ENCODE measurements at places on chromosomes 2 and 18.

- no peak for DNase-seq
These were observed 14.5 kb downstream of the CNNM4 start for GRCh38 chr2:96775160-96775559.

DNA sequence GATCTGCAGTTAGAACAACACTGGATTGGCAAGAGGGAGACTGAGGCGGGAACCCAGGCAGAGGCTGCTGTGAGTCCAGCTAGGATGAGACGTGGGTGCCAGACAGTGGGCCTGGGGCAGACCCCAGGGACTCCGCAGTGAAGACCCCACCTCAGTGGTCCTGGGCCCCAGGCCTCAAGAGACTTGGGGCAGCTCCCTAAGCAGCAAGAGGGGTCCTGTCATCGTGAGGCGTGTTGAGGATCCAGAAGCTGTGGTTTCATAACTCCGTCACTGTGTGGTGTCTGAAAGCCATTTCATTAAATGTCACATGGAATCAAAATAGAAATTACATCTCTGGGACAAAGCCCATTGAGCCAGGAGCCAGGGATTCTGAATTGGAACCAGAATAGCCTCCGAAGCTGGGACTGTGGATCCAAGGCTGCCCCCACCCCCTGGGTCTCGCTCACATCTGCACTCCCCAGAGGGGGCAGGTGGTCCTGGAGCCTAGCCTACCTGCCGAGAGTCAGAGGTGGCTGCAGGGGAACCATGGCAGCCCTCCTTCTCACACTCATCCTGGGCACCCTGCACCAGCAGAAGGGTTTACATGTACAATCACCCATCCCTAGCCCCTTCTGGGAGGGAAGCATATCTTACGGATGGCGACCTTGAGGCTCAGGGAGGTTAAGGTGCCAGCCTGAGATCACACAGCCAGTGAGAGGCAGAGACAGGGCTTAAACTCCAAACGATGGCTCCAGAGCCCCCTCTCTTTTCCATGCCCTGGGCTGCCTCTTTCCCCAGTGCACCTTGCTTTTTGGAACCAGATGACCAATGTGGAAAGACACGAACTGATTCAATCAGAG is 23.2 kb downstream of the RRM2 start:
- DNase-seq: no peak

- DNase-seq: no peak
These were observed 239.4 kb downstream of the CDH7 start for GRCh38 chr18:65990174-65990690.

DNA sequence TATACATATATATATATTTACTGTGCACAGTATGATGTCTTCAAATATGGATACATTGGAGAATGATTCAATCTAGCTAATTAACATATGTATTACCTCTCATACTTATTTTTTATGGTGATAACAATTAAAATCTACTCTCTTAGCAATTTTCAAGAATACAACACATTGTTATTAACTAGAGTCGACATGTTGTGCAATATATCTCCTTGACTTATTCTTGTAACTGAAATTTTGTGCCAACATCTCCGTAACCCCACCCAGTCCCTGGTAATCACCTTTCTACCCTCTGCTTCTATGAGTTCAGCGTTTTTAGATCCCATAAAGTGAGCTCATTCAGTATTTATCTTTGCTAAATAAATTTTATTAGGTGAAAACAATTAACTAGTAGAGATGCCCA is 216.4 kb upstream of the TMEM200C start:
- no peak for DNase-seq

DNA sequence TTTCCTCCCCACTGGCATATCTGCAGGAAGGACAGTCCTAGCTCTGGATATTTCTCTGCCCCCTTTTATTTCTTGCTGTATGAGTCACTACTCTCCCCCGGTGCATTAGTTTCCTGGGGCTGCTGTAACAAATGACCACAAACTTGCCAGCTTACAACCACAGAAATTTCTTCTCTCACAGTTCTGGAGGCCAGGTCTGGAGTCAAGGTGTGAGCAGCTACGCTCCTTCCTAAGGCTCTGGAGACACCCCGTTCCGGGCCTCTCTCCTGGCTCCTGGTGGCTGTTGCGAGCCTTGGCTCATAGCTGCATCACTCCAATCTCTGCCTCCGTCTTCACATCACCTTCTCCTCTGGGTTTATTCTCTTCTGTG is 34.1 kb downstream of the PTPRM start:
- DNase-seq: no peak

DNA sequence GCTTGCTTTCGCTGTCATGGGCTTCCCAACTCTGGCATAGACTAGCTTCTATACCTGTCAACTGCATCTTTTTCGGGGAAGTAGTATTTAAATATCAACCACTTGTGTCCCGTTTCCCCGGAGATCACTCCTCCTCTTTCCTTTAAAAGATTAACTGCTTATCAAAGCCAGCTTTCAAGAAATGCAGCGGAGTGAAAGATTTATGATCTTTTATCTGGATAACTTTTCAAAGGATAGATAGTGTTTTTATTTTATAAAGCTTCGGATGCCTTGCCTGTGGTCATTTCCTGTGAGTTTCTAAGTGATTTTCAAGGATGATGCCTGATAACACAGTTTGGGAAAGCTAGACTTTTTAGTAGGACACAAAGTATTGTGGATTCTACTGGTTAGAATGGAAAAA is 2.9 kb upstream of the IGFBP5 start:
- DNase-seq: no peak

GRCh38 chr2:225608136-225608535 is 208.6 kb downstream of the NYAP2 start:
- no peak for DNase-seq

- no peak for DNase-seq
These were observed 1118.8 kb upstream of the ZEB2 start for GRCh38 chr2:145638675-145639074.

- no peak for DNase-seq
These were observed 207.4 kb downstream of the NEDD4L start for GRCh38 chr18:58251416-58251815.

GRCh38 chr2:6216234-6216633 is 524.0 kb downstream of the SOX11 start:
- DNase-seq: no peak

DNA sequence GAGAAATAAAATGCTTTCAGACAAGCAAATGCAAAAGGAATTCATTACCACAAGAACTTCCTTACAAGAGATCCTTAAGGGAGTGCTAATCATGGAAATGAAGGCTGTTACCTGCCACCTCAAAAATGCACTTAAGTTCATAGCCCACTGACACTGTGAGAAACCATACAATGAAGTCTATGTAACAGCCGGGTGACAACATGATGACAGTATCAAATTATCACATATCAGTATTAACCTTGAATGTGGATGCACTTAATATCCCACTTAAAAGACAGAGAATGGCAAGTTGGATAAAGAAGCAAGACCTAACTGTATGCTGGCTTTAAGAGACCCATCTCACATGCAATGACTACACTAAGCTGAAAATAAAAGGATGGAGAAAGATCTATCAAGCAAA is 403.4 kb upstream of the MC4R start:
- DNase-seq: no peak

GRCh38 chr2:229943171-229943570 is 20.9 kb downstream of the FBXO36 start:
- no peak for DNase-seq

GRCh38 chr18:13545514-13545913 is 180.8 kb downstream of the FAM210A start:
- DNase-seq: peak; percentile 39

GRCh38 chr18:31371989-31372388 is 4.6 kb upstream of the DSG4 start:
- no peak for DNase-seq

DNA sequence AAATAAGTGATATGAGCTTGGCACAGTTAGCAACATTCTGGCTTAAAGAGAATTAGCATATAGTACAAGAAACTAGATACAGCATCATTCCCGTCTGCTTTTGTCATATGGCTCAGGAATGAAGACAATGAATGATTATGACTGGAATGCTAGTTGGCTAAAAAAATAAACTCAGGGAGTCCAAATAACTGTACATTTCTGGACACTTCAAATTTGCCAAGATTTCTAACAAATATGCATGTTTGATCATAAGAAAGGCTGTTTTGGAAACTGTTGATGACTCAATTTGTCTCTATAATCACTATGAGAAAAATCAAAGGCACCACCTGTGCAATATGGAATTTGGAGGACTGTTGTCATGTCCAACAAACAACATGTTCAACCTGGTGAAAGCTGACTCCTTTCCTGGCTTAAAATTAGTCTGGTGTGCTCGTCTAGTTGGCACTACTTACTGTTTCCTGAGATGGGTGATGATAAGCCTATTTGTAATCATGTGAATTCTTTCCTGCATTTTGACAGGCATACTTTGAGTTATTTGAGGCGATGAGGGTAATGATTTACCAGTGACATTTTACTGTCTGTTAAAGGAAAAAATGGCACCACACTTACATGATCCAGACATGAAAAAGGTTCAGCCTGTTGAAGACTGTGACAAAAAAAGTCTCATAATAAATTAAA is 133.9 kb upstream of the CDH20 start:
- no peak for DNase-seq

DNA sequence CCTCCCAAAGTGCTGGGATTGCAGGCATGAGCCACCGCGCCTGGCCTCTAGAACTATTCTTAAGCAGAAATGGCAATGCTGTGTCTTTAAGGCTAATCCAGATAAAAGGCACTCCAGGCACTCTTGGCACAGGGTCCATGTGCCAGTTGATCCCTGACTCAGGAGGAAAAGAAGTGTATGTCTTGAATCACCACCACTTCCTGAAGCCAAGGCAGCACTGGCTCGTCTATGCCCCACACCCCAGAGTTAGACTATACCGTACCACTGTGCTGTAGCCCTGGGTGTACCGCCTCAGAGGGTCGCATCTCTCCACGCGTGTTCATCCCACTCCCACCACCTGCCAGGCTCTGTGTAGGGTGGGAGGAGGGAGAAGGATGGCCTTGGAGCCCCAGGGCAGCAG is 9.0 kb downstream of the TNFRSF11A start:
- no peak for DNase-seq

- no peak for DNase-seq
These were observed 4.2 kb upstream of the PAX8 start for GRCh38 chr2:113282747-113283533.

DNA sequence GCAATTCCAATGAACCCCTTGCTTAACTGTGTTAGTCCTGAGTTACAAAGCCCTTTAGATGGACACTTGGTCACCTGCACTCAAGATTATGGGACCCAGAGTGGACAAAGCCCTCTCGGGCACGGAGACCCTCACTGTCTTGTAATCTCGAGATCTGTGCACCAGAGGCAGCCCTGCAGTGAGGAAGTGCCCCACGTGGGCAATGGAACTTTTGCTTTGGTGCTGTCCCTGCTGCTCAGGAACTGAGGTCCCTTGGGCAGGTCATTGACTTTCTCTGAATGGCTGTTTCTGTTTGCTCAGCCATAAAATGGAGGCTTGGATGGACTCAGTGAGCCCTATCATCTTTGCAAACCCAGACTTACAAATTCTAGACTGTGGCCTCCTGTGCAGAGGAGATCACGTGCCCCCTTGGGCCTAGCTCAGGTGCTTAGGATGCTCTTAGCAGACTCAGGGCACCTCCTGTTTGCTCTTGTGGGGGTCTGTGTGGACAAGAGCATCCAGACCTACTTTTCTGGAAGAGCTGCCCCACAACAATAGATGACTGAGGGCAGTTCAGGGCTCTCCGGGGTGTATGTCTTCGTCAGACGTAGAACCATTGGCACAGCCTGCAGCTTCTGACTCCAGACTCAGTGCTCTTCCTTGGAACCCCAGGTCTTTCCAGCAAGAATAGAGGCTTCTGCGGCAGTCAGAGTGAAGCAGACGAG is 94.5 kb upstream of the HS6ST1 start:
- peak; percentile 39 for DNase-seq

GRCh38 chr2:43152186-43152585 is 74.2 kb downstream of the ZFP36L2 start:
- no peak for DNase-seq

GRCh38 chr2:9543557-9543956 is 12.1 kb downstream of the ADAM17 start:
- DNase-seq: no peak

- DNase-seq: no peak
These were observed 38.6 kb downstream of the CABLES1 start for GRCh38 chr18:23173912-23174311.

GRCh38 chr2:30964334-30965005 is 157.2 kb upstream of the CAPN13 start:
- DNase-seq: no peak

Measured in activated CD8-positive, alpha-beta memory T cell treated with anti-CD3 and anti-CD28 coated beads, Interleukin-2, amount 50 U/mL, for 48 hours (primary cell).